IPS DF 19.7 (cell line): ENCODE measurements at places on chromosomes 11 and 22.

- DNase-seq: no peak
Measured at GRCh38 chr11:91966368-91966767, 258.2 kb upstream of the FAT3 start.

DNA sequence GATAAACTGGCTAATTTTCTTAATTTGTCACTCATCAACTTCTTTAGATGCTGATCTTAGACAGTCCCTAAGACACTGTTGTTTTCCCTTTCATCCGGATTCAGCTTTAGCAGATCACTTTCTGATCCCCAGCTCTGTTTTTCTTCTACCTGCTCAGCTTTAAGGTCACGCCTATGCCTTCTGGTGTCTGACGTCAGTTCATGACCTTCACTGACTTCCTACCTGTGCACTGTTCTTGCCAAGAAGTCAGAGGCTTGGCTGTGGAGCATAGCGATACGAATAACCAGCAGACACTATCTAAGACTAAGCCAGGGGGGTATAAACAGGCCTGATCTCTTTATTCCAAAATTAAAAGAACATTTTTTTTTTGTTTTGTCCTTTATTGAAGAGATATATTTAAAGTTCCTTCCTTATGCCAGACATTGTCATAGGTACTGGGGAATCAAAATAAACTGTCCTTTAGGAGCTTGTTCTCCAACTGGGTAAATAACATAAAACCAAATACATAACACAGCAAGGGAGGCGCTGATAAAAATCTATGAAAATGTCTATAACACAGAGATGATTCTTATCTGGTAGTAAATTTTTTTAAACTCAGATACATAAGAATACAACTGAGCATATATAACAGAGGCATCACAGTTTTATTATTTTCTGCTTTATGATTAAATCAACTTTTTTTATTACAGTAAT is 352.2 kb upstream of the CTSC start:
- no peak for DNase-seq

GRCh38 chr11:60085909-60086308 is 2.6 kb upstream of the MS4A2 start:
- DNase-seq: no peak

GRCh38 chr22:20796731-20797130 is 22.8 kb downstream of the SERPIND1 start:
- DNase-seq: no peak

DNA sequence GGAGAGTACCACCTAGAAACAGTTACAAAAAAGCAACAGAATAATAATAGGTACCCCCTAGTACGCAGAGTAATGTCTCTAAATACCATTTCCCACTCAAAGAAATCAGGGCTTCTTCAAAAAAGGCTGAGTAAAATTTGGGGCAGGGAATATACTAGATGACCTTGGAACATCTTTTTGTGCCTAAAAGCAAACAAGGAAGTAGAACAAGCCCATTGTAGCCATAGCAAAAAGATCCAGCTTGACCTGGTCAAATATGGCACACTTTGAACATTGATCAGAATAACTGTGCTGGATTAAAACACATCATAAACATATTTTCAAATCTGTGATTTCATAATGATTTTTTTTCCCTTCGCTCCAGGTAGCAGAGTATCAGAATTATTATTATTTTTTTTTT is 91.5 kb downstream of the YAP1 start:
- no peak for DNase-seq
